ENCODE measurements at places on chromosomes 6 and 20. TPM values are rescaled to one million over a fixed set of nuclear protein-coding genes. Genes with fewer than 3 reads are reported as not detected.

The PHACTR1 gene
- total RNA-seq: 0.05 TPM

DNA sequence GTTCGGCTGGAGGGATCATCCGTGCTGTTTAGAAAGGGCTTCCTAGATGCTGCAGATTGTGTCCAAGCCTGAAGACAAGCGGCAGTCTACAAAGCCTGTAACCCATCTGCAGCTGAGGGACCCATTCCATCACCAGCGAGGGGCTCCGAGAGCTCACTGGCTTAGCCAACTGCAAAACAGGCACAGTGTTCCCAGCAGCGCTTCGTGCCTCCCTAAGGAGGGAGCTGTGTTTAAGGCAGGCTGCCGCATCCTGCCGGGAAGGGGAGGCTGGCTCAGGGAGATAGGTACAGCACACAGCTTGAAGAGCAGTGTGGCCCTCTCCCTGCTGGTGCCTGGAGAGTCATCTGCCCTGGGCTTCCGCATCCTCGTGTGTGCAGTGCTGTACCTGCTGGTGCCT lies 32.4 kb downstream of the DUSP22 start:
- no peak for DNase-seq

DNA sequence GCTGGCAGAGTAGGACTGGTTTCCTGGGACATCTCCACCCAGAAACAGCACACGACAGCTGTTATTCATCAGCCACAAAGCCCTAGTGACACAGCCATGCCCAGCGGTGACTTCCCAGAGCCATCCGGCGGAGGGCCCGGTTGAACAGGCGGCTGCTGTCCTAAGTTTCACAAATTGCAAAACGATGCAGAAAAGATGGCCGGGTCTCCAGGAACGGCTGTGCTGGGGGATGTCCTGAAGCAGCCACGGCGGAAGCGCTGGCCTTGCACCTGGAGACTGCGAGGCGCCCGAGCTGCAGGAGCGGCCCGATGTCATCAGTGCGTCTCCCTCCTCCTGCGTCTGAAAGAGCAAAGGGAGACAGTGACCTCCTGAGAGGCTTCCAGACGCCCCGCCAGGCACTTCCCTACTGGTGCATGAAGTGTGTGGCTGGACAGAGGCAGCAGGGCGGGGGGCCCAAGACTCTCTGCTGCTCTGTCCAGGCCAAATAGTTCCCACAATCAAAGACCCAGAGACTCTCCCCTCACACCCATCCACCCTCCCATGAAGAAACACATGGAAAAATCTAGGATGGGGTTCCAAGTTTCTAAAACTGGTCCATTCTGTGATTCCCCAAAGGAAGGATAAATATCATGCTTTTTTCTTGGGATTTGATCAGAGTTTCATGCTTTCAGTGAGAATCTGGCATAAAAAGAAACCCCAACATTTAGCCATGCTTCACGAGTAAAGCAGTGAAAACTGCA lies 44.0 kb downstream of the SSR1 start:
- no peak for DNase-seq

The ULBP2 gene
- 0.66 TPM for total RNA-seq

DNA sequence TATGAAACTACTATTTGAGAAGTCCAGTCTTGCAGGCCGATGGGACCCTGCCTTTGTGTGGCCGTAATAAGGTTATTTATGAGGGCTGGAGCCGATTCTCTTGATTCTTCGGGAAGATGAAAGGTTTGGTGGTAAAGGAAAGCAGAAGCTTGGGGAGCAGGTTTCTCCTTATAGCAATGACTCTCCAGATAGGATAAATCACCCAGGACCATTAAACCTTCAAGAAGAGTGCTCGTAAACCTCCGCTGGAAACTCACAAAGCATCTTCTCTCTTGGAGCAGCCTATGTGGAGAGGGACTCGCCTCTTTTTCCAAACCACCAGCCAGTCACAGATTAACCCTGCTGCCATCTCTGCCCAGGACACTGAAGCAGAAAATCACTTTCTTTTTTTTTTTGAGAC lies 69.6 kb upstream of the SALL4 start:
- DNase-seq: no peak

All from activated naive CD4-positive, alpha-beta T cell treated with anti-CD3 and anti-CD28 coated beads, Interleukin-2, amount 50 U/mL, for 72 hours (primary cell).